ENCODE measurements at places on chromosomes 5 and 9.
A peak's percentile ranks its signal among the peaks of the same experiment; 100 is the strongest.

DNA sequence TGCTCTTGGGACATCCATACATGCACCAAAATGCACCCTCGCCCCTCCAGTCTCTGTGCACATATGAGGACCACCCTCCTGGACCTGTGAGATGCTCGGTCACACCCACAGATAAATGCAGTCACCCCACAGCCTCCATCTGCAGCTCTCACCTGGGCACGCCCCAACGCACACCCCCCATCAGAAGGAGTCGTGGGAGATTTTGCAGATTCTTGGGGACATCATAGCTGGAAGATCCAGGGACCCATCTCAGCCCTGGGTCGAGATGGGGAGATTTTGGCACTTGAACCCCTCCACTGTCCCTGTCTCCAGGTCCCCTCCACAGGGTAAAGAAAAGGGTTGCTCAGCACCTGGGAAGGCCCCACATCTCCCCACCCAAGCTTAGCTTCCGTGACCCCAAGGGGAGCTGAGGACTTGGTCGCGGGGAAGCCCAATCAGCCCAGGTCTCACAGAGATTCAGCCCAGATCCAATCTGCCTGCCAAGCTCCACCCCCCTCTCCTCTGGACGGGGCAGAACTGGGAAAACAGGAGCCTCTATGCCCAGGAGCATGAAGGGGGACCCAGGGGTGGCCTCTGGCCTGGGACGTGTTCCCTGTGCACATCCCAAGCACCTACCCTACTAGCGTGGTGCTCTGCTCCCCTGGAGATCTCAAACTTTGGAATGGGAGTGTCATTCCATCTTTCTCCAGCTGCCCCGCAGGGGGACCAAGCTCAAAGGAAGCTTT is 89.2 kb upstream of the LMX1B start:
- DNase-seq: no peak

GRCh38 chr9:92970467-92970923 is 23.2 kb downstream of the FGD3 start:
- DNase-seq: no peak

GRCh38 chr5:40386289-40386688 is 293.4 kb upstream of the PTGER4 start:
- no peak for DNase-seq

DNA sequence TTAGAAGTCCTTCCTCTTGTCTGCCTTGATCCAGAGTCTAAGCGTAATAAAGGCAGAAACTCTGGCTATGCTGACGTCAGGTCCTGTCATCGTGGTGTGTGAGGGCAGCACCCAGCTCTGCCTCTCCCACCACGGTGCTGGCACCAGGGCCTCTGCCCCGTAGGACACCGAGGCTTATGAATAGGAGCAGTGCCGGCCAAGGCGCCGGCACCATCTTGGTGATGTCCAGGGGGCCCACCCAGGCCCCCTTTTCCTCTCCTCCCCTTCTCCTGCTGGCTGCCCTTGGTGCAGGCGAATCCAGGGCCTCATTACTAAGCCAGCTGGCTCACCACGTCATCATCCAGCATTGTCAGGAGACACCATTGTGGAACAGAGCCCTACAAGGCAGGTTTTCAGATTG is 252.3 kb downstream of the FANCC start:
- DNase-seq: peak; percentile 54

DNA sequence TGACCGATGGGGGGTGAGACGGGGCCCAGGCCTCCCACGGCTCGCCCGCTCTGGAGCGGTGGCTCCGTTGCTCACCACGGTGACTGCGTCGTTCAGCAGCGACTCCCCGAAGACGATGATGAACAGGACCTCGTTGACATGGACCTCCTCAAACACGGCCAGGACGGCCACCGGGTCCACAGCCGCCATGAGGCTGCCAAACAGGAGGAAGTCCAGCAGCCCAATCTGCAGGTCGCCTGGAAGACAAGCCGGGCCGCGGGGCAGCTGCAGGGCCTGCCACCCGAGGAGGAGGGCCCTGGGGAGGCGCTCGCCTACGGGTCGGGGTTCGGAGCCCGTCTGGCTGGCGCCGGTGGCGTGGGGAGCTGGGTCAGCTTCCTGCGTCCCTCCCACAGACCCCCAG is 36.0 kb downstream of the SLC9A3 start:
- no peak for DNase-seq

- DNase-seq: no peak
These were observed 366.9 kb upstream of the NUDT12 start for GRCh38 chr5:103929338-103930013.

- no peak for DNase-seq
These were observed 465.9 kb downstream of the DMAC1 start for GRCh38 chr9:7333719-7334118.

All from gastrocnemius medialis (tissue), 4 donors.